ENCODE measurements at places on chromosomes 7 and 10. TPM values are rescaled to one million over a fixed set of nuclear protein-coding genes. Genes with fewer than 3 reads are reported as not detected.

The WDR11 gene
- 61.9 TPM for total RNA-seq

The FOXL3 gene
- not detected for total RNA-seq

The NME8 gene
- not detected for total RNA-seq

The STEAP2 gene
- 3.9 TPM for total RNA-seq

The BMI1 gene
- 38.3 TPM for total RNA-seq

The PAXIP1 gene
- total RNA-seq: 7.5 TPM

The SLC13A1 gene
- not detected for total RNA-seq

DNA sequence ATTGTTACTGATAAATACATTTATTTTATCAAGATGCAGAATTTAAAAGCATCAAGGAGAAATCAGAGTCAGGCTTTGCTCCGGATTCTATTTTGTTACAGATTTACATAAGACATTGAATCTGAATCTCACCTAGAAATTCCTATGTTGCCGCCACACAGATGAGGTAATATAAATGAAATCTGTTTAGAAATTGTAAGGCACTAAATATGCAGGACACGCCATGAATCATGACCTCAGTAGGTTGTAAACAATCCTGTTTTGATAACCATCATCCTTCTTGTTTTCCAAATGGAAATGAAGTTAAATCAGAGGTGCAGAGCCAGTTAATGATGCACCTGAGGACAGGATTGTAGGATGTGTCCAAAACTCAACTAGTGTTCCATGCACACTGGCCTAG, 778.0 kb downstream of the MAGI2 start:
- peak; percentile 16 for DNase-seq
- no peaks in the 10 kb centered on the region for H3K27me3 ChIP-seq
- peaks cover 4% of the 10 kb centered on the region for H3K4me1 ChIP-seq
- H3K36me3 ChIP-seq: no peaks in the 10 kb centered on the region
- H3K4me3 ChIP-seq: no peak overlapping the region
- no peak overlapping the region for H3K27ac ChIP-seq

DNA sequence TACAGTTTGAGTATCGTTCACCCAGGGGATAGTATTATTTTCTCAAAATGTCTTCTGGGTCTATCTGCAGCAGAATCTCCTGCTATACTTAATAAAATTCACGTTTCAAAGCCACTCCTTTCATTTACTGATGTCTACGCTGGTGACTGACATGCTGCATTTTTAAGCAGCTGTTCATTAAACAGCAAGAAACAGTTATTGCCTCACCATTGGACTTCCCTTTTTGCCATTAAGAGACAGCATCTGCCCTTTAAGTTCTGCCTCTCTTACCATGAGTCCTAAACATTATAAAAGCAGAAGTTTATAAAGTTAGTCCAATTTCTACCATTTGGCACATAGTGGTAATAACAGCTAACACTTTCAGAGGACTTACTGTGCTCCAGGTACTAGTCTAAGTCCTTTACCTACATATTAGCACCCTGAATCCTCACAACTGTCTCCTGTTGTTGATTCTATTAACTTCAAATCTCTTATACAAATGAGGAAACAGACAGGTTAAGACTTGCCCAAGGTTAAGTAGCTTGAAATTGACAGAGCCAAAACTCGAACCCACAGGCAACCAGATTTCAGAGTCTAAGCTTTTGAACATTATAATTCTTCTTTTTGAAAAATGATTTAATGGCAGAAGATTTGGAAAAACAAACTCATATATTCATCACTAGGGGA, 169.5 kb downstream of the SNX13 start:
- H3K27ac ChIP-seq: no peak overlapping the region
- H3K36me3 ChIP-seq: no peaks in the 10 kb centered on the region
- no peak overlapping the region for H3K4me3 ChIP-seq
- H3K4me1 ChIP-seq: no peaks in the 10 kb centered on the region
- DNase-seq: no peak

- no peaks in the 10 kb centered on the region for H3K27me3 ChIP-seq
- H3K4me3 ChIP-seq: no peak overlapping the region
- 0 out of 2 replicates have a peak, but pooled peaks cover 2% of the 10 kb centered on the region for H3K36me3 ChIP-seq
- DNase-seq: peak; percentile 40
- no peak overlapping the region for H3K27ac ChIP-seq
These were observed 161.6 kb downstream of the JAZF1 start for GRCh38 chr7:28018856-28019465.

GRCh38 chr10:26540601-26541000, 102.5 kb downstream of the APBB1IP start:
- DNase-seq: no peak
- no peaks in the 10 kb centered on the region for H3K36me3 ChIP-seq
- H3K4me3 ChIP-seq: no peak overlapping the region
- H3K4me1 ChIP-seq: no peaks in the 10 kb centered on the region

DNA sequence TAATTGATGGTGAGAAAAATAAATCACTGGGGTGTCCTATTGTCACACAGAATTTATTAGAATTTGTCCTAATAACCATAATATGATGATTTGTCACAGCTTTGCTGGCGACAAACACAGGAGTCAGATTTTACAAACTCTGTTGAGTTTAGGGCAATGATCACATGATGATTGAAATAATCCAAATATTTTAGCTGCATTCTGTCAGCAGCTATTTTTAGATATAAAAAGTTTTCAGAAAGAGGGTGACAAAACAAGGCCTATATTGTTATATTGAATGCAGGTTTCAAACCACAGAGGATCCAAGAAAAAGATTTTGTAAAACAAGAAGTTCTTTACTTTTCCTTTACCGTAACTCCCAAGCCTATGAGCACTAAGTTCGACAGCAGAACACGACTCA, 178.8 kb downstream of the ADAM12 start:
- H3K4me1 ChIP-seq: no peaks in the 10 kb centered on the region
- H3K36me3 ChIP-seq: no peaks in the 10 kb centered on the region
- H3K27ac ChIP-seq: no peak overlapping the region
- no peak overlapping the region for H3K4me3 ChIP-seq
- DNase-seq: no peak

- no peaks in the 10 kb centered on the region for H3K36me3 ChIP-seq
- H3K27ac ChIP-seq: no peak overlapping the region
- peaks cover 79% of the 10 kb centered on the region for H3K27me3 ChIP-seq
- DNase-seq: no peak
These were observed 38.0 kb upstream of the LEP start for GRCh38 chr7:128203047-128203491.

GRCh38 chr7:50634378-50634777, 69.2 kb upstream of the DDC start:
- no peak overlapping the region for H3K27ac ChIP-seq
- no peaks in the 10 kb centered on the region for H3K27me3 ChIP-seq
- DNase-seq: no peak
- no peak overlapping the region for H3K4me3 ChIP-seq

- H3K4me1 ChIP-seq: no peaks in the 10 kb centered on the region
- H3K4me3 ChIP-seq: no peak overlapping the region
- no peaks in the 10 kb centered on the region for H3K27me3 ChIP-seq
These were observed 38.5 kb downstream of the NPTX2 start for GRCh38 chr7:98655611-98656010.

DNA sequence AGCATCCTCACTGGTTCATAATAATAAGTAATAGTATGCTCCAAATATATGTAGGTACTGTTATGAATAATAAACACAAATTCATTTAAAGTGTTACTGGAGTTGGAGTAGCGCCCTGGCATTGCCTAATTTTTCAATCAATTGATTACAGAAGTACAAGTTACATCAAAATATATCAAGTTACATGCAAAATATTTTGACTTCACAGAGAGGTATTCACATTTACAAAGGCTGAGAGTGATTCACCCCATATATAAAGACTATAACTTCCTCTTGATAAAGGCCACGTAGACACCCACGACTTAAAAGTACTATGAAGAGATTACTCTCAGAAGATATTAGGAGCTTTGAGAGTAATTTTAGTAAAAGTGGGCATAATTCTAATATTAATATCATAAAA, 13.6 kb upstream of the COL17A1 start:
- H3K27me3 ChIP-seq: no peaks in the 10 kb centered on the region
- H3K4me1 ChIP-seq: peaks cover 2% of the 10 kb centered on the region
- DNase-seq: peak; percentile 75
- no peaks in the 10 kb centered on the region for H3K36me3 ChIP-seq
- H3K4me3 ChIP-seq: no peak overlapping the region
- no peak overlapping the region for H3K27ac ChIP-seq

DNA sequence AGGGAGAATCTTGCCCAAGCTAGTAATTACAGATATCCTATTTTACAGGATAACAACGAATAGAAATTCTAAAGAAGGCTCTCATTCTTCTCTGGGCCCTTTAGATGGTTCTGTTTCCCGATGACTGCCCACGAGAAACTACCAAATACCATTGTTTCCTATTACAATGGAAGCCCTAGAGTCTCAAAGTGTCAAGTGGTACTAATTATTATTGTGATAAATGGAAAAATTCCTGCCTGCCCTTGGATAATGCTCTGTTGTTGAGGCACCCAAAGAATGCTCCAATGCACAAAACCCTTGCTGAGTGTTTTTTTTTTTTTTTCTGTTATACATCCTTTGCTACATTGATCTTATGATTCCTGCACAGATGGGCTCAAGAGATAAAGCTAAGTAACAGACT, 504.5 kb downstream of the XPNPEP1 start:
- no peaks in the 10 kb centered on the region for H3K27me3 ChIP-seq
- H3K4me3 ChIP-seq: no peak overlapping the region
- no peaks in the 10 kb centered on the region for H3K36me3 ChIP-seq
- H3K4me1 ChIP-seq: no peaks in the 10 kb centered on the region

GRCh38 chr7:45001826-45002225, 1.8 kb downstream of the CCM2 start:
- H3K27ac ChIP-seq: no peak overlapping the region
- DNase-seq: no peak
- peaks cover 5% of the 10 kb centered on the region for H3K4me1 ChIP-seq
- H3K27me3 ChIP-seq: no peaks in the 10 kb centered on the region
- H3K4me3 ChIP-seq: no peak overlapping the region

- DNase-seq: peak; percentile 97
- no peaks in the 10 kb centered on the region for H3K36me3 ChIP-seq
- H3K27me3 ChIP-seq: no peaks in the 10 kb centered on the region
- peak within 1 kb of the TSS; percentile 55 for H3K4me3 ChIP-seq
These were observed at the start of gene SLC35B4 for GRCh38 chr7:134316539-134317344. Gene SLC35B4 (minus strand): TSS chr7:134316930. CDS start chr7:134316751, 179 bp downstream.

DNA sequence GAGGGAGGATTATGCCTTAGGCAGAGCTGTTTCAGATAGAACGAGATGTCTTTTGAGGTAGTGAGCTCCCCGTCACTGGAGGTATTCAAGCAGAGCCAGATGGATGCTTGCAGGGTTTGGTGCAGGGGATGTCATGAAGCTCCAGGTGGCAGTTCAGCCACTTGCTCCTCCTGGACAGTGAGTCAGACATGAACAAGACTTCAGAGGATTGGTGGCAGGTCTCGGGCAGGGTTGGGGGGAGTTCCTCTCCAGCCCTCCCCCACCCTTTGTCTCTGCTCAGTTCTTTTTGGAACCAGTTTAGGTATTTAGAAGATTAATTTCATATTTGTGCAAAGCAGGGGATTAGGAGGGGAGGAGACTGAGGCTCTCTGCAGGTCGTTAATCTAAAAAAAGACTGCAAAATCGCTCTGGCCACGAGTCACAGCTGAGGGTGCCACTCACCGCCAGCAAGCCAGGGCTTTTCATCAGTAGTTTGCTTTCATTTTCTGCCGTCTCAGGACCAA, 21.5 kb upstream of the MYL10 start:
- peaks cover 3% of the 10 kb centered on the region for H3K4me1 ChIP-seq
- peak overlapping the region; percentile 16 for H3K4me3 ChIP-seq
- H3K27ac ChIP-seq: no peak overlapping the region

DNA sequence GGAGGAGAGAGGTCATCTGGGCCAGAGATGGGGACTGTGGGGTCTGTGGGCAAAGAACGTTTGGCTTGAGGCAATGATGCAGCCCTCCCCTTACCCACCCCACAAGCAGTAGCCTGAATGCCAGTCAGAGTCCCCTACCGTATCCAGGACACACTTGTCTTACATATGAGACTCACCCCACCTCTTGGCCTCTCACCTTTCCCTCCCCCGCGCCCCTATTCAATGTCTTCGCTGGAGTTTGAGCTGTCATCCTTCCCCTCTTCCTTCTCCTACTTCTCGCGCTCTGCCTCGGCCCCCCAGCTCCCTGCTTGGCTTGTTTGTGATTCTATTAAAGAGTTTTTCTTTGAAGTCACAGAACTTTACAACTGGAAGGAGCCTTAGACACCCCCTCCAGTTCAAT, 8.9 kb downstream of the PRRT4 start:
- DNase-seq: no peak
- H3K4me3 ChIP-seq: no peak overlapping the region
- no peaks in the 10 kb centered on the region for H3K4me1 ChIP-seq

DNA sequence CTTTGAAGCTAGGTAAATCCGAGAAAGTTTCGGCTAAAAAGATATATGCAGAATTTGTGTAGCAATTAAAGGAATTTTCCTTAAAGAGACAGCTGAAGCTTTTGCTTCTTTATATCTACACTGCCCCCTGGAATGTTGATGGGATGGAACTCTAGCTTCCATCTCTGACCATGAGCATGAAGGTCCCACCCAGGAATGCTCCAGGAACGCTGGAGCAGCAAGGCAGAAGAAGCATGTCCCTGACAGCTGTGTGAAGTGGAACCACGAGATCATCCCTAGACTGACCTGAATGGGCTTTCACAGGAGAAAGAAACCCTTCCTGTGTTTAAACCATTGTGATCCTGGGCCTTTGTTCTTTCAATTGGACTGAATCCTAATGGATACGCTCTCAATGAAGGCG, 99.7 kb upstream of the NOBOX start:
- H3K36me3 ChIP-seq: no peaks in the 10 kb centered on the region
- H3K4me3 ChIP-seq: no peak overlapping the region
- no peak overlapping the region for H3K27ac ChIP-seq

DNA sequence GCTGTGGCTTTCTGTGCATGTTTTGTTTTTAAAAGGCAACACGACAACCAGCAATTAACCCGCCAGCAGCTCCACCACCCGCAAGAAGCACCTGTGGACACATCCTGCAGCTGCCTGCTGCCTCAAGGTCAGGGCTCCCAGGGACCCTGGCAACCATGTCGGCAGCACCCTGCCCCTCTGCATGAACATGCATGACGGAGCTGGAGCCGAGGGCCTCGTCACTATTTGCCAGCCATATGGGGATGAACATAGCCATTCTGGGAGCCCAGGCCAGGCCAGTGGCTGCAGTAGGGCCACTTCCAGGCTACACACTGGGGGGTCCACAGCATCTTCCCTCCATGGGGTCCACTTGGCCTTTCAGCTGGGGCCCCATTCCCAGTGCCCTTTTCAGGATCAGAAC, 52.9 kb downstream of the CAMK2B start:
- no peak for DNase-seq
- no peak overlapping the region for H3K4me3 ChIP-seq
- H3K36me3 ChIP-seq: no peaks in the 10 kb centered on the region
- no peak overlapping the region for H3K27ac ChIP-seq
- peaks cover 49% of the 10 kb centered on the region for H3K27me3 ChIP-seq

GRCh38 chr7:44224080-44224973, 23.5 kb downstream of the YKT6 start:
- no peaks in the 10 kb centered on the region for H3K4me1 ChIP-seq
- no peak overlapping the region for H3K4me3 ChIP-seq
- H3K27ac ChIP-seq: no peak overlapping the region
- H3K36me3 ChIP-seq: no peaks in the 10 kb centered on the region

GRCh38 chr10:119270762-119271366, 63.5 kb downstream of the GRK5 start:
- H3K27ac ChIP-seq: peak overlapping the region; percentile 70
- peak; percentile 51 for DNase-seq
- H3K4me1 ChIP-seq: peaks cover 45% of the 10 kb centered on the region
- no peak overlapping the region for H3K4me3 ChIP-seq
- peaks cover 5% of the 10 kb centered on the region for H3K36me3 ChIP-seq

Data from IMR-90 (cell line).